ENCODE measurements at places on chromosomes 12 and 14. TPM values are rescaled to one million over a fixed set of nuclear protein-coding genes. Genes with fewer than 3 reads are reported as not detected.

Gene CLEC14A
- 0.31 TPM for total RNA-seq

Gene C12orf50
- not detected for total RNA-seq

Gene GPD1
- total RNA-seq = 0.24 TPM

Gene OTX2
- total RNA-seq = not detected

Gene DHRS7
- 81.0 TPM for total RNA-seq

Gene ADAM21
- not detected for total RNA-seq

Gene TAS2R46
- total RNA-seq = 1.5 TPM

Gene POTEG
- not detected for total RNA-seq

Gene FAM222A
- total RNA-seq = 3.1 TPM

GRCh38 chr14:97179573-97179972, 382.4 kb downstream of the VRK1 start:
- no peaks in the 10 kb centered on the region for H3K4me1 ChIP-seq
- H3K4me3 ChIP-seq = no peak overlapping the region
- H3K27ac ChIP-seq = no peak overlapping the region
- no peaks in the 10 kb centered on the region for H3K27me3 ChIP-seq
- no peak for DNase-seq

DNA sequence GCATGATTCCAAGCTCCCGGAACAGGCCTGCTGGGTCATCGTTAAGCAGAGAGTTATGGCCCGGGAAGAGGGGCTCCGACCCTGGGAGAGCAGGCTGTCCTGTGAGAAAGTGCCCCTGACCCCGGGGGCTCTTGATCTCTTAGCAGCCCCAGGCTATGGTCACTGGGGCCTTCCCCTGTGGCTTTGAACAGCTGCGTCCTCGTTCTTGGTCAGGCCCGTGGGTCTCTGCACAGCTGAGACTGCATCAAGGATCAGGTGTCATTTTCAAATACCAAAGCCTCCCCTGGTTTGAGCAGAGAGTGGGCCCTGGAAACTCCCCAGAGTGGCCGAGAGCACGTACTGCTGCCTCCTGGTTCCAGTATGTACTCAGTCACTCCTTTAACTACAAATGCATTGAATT, 114.8 kb downstream of the ESRRB start:
- H3K27me3 ChIP-seq = peaks cover 96% of the 10 kb centered on the region
- H3K4me3 ChIP-seq = no peak overlapping the region
- H3K27ac ChIP-seq = no peak overlapping the region
- H3K4me1 ChIP-seq = no peaks in the 10 kb centered on the region

DNA sequence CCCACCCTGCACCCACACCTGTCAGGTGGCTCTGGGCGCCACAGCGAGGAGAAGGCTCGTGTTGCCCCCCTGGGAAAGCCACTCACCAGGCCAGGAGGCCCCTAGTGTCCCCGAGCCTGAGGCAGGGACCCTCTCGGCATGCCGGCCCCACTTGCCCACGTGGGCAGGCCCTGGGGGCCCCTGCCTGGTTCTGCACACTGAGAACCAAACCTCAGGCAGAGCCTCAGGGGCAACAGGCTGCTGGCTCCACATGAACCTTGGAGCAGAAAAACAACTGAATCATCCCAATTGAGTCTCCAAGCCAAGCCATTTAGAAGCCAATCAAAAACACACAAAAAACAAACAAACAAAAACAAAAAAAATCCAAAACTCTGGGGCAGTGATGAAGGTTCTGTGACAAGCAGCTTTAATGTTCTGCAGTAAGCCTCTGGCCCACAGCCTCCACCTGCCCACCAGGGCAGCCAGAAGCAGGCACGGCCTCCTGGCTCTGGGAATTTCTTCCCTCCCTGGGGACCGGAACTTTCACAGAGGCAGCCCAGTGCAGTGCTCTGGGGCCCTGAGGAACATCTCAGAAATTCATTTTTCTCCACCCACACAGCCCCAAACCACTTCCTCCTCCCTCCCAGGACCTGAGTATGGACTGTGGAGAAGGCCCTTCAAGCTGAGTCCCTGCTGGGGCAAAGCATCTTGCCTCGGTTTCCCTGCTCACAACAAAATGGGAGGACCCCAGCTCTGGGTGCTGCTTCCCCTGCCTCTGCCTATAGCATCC, 90.2 kb downstream of the CHGA start:
- no peaks in the 10 kb centered on the region for H3K36me3 ChIP-seq
- no peak overlapping the region for H3K4me3 ChIP-seq
- peaks cover 12% of the 10 kb centered on the region for H3K4me1 ChIP-seq
- H3K27ac ChIP-seq = no peak overlapping the region

DNA sequence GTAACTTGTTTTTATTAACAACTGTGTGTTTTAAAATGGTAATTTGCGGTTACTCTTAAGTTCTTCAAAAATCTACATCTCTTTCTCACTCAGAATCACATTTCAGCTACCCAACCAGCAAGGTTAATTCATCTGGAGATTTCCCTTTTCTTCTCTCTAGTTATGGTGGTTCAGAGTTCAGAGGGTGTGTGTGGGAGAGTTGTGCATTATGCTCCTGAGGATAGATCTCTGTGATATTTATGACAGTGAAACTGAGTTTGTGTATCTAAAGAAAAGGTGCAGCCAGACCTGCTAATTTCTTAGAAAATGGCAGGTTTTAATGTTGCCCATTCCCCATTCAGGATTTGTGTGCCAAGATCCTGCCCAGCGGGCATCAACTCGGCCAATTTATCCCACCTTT, 73.8 kb downstream of the TTLL5 start:
- H3K27ac ChIP-seq = no peak overlapping the region
- no peaks in the 10 kb centered on the region for H3K27me3 ChIP-seq
- no peaks in the 10 kb centered on the region for H3K4me1 ChIP-seq
- DNase-seq = no peak
- H3K4me3 ChIP-seq = no peak overlapping the region

- H3K36me3 ChIP-seq = no peaks in the 10 kb centered on the region
- H3K27me3 ChIP-seq = peaks cover 18% of the 10 kb centered on the region
- H3K4me1 ChIP-seq = 0 out of 2 replicates have a peak, but pooled peaks cover under 1% of the 10 kb centered on the region
These were observed 5.5 kb upstream of the GAS2L3 start for GRCh38 chr12:100567945-100568344.

GRCh38 chr12:23895792-23896218, 53.7 kb downstream of the SOX5 start:
- H3K36me3 ChIP-seq = no peaks in the 10 kb centered on the region
- H3K27me3 ChIP-seq = no peaks in the 10 kb centered on the region
- H3K27ac ChIP-seq = no peak overlapping the region
- no peak for DNase-seq

- no peaks in the 10 kb centered on the region for H3K27me3 ChIP-seq
- no peak for DNase-seq
- H3K4me1 ChIP-seq = no peaks in the 10 kb centered on the region
- no peak overlapping the region for H3K27ac ChIP-seq
- H3K4me3 ChIP-seq = no peak overlapping the region
These were observed 95.9 kb downstream of the OTOGL start for GRCh38 chr12:80195074-80195726.

DNA sequence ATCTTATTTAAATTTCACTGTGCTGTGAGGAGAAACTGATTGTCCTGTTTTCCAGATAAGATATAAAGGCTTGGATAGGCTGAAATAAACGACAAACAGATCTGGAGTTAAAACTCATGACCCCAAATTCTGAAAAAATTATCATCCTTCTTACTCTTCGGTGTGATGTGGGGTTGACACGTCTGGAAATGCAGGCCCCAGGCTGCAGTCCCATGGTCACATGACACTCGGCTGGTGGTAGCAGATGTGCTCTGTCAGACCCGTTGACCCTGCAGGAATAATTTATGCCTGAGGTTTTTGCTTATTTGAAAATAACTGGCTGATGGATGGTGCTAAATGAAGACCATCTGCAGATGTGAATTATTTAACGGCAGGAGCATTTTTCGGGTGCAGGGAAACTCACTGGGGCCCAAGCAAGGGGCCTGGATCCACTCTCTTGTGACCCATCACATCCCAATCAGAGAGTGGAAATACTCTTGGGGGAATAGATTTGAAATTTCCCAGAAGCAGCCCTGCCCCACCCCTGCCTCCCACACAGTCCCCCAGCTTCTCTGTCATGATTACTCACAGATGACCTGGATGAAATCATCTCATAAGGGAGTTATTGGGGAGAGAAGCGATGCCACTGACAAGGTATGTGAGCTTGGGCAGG, 47.7 kb upstream of the CMKLR1 start:
- no peak overlapping the region for H3K27ac ChIP-seq
- H3K4me1 ChIP-seq = no peaks in the 10 kb centered on the region
- no peaks in the 10 kb centered on the region for H3K36me3 ChIP-seq
- no peak overlapping the region for H3K4me3 ChIP-seq
- H3K27me3 ChIP-seq = no peaks in the 10 kb centered on the region
- DNase-seq = no peak

DNA sequence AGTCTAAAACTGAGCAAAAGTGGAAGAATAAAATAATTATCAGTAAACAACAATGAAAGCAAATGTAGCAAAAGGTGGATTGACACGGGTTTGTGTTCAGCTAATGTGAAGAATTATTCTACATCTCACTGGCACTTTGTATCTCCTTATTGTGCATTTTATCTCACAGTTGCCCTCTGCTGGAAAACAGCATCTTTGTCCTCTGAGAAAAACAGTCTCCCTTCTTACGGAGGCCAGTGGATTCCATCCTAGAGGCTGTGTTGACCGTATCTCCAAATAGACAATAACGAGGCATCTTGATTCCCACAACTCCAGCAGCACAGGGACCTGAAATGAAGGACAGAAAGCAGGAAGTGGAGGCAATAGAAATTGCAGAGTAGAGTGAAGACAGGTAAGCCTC, 51.3 kb upstream of the PLBD1 start:
- no peaks in the 10 kb centered on the region for H3K36me3 ChIP-seq
- H3K4me1 ChIP-seq = no peaks in the 10 kb centered on the region
- no peak overlapping the region for H3K4me3 ChIP-seq
- DNase-seq = no peak
- no peak overlapping the region for H3K27ac ChIP-seq

DNA sequence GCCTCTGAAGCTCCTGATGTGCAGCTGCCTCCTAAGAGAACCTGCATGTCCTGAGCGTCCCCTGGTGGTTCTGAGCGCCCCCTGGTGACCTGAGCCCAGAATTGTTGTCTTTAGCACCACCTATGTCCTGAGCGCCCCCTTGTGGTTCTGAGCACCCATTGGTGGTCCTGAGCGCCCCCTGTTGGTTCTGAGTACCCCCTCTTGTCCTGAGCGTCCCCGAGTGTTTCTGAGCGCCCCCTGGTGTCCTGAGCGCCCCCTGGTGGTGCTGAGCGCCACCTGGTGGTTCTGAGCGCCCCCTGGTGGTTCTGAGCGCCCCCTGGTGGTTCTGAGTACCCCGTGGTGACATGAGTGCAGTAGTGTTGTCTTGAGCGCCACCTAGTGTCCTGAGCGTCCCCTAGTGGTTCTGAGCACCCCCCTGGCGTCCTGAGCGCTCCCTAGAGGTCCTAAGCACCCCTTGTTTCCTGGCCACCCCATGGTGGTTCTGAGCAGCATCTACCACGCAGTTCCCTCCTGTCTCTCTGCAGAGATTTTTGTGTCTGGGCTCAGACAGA, 782.5 kb downstream of the TMEM121 start:
- no peak for DNase-seq
- no peak overlapping the region for H3K4me3 ChIP-seq
- no peaks in the 10 kb centered on the region for H3K27me3 ChIP-seq
- H3K36me3 ChIP-seq = no peaks in the 10 kb centered on the region

- H3K4me1 ChIP-seq = no peaks in the 10 kb centered on the region
- H3K27me3 ChIP-seq = no peaks in the 10 kb centered on the region
- no peaks in the 10 kb centered on the region for H3K36me3 ChIP-seq
These were observed 167.8 kb downstream of the ALG10 start for GRCh38 chr12:34190054-34190453.

DNA sequence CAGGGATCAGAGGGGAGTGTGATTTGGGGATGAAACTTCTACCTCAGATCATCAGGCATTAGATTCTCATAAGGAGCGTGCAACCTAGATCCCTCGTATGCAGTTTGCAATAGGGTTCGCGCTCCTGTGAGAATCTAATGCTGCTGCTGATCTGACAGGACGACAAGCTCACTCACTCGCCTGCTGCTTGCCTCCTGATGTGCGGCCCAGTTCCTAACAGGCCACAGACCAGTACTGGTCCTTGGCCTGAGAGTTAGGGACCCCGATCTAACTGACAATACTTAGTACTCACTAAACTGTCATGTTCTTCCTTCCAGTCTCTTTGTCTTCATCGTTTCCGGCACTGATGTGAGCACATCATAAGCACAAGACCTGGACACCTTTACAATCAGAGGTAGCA, 5.3 kb upstream of the RPLP0 start:
- H3K36me3 ChIP-seq = no peaks in the 10 kb centered on the region
- no peak for DNase-seq
- no peak overlapping the region for H3K4me3 ChIP-seq
- no peaks in the 10 kb centered on the region for H3K4me1 ChIP-seq
- H3K27me3 ChIP-seq = no peaks in the 10 kb centered on the region

GRCh38 chr14:25988536-25988935, 609.3 kb downstream of the NOVA1 start:
- H3K4me3 ChIP-seq = no peak overlapping the region
- no peaks in the 10 kb centered on the region for H3K36me3 ChIP-seq
- H3K27ac ChIP-seq = no peak overlapping the region
- H3K27me3 ChIP-seq = no peaks in the 10 kb centered on the region

DNA sequence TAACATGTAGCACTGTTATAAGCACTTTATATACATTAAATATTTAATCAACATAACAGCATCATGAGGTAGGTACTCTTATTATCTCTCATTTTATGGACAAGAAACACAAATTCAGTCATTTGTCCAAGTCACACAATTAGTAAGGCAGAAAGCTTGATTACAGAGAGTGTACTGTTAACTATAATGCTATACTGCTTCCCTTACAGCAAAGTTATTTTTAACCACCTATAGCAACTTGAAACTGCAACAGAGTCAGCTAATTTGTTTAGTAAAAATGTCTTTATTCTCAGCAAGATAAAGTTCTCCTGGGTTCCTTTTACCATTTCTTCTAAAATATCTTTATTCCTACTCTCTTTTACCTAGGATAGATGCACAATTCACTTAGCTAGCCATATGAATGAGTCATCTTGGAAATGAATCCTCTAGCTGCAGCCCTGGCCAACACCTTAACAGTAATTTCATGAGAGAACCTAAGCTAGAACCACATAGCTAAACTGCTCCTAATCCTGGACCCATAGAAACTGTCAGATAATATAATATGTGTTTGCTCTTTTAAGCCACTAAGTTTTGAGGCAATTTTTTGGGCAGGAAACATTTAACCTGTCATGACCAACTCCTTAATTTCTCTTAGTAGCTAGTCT, 90.2 kb upstream of the HECTD1 start:
- DNase-seq = no peak
- H3K27ac ChIP-seq = no peak overlapping the region
- H3K36me3 ChIP-seq = no peaks in the 10 kb centered on the region
- H3K27me3 ChIP-seq = no peaks in the 10 kb centered on the region
- no peaks in the 10 kb centered on the region for H3K4me1 ChIP-seq

- H3K27me3 ChIP-seq = no peaks in the 10 kb centered on the region
- H3K36me3 ChIP-seq = no peaks in the 10 kb centered on the region
- DNase-seq = no peak
- H3K4me1 ChIP-seq = no peaks in the 10 kb centered on the region
These were observed 7.0 kb upstream of the HECTD4 start for GRCh38 chr12:112389228-112389627.

- no peaks in the 10 kb centered on the region for H3K36me3 ChIP-seq
- H3K4me3 ChIP-seq = no peak overlapping the region
- no peak for DNase-seq
- H3K4me1 ChIP-seq = no peaks in the 10 kb centered on the region
- 0 out of 2 replicates have a peak, but pooled peaks cover 2% of the 10 kb centered on the region for H3K27me3 ChIP-seq
- no peak overlapping the region for H3K27ac ChIP-seq
These were observed 123.7 kb downstream of the GRIN2B start for GRCh38 chr12:13857750-13858149.

GRCh38 chr12:74791365-74791764, 253.7 kb downstream of the ATXN7L3B start:
- no peaks in the 10 kb centered on the region for H3K36me3 ChIP-seq
- H3K4me3 ChIP-seq = no peak overlapping the region
- no peak overlapping the region for H3K27ac ChIP-seq
- H3K27me3 ChIP-seq = no peaks in the 10 kb centered on the region
- no peak for DNase-seq
